ENCODE measurements at places on chromosomes 3 and 15.

- DNase-seq = no peak
Observed at GRCh38 chr3:129046732-129047552, 13.6 kb upstream of the GP9 start.

DNA sequence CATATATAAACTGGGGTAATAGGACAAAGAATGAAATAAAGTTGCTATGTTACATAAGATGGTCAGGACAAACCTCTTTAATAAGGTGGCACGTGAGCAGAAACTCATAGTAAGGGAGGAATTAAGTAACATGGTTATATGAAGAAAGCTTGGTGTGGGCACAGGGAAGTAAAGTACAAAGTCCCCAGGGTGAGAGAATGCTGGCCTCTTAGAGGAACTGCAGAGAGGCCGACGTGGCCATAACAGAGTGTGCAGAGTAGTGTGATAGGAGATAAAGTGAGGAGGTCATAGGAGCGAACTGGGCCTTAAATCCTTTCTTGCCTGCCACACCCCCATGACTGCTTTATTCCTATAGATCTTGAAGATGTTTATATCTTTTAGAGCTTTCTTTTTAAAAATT is 17.4 kb upstream of the RBMS3 start:
- no peak for DNase-seq

- no peak for DNase-seq
Observed at GRCh38 chr3:46643701-46644100, 31.4 kb downstream of the FAM240A start.

GRCh38 chr15:62059108-62059815 is 985 bp downstream of the VPS13C start:
- DNase-seq = no peak

- no peak for DNase-seq
Observed at GRCh38 chr3:67940210-67940952, 286.0 kb upstream of the SUCLG2 start.

DNA sequence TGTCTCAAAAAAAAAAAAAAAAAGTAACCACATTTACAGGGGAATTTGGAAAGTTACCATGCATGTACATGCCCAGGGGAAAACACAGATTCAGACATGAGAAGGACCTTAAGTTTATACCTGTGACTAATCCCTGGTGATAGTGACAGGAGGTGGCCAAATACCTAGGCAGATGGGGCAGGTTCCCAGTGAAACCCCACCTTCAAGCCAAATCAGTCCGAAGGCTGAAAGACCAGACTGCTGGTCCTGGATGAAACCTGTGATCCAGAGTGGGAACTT is 15.8 kb downstream of the SPCS1 start:
- no peak for DNase-seq

DNA sequence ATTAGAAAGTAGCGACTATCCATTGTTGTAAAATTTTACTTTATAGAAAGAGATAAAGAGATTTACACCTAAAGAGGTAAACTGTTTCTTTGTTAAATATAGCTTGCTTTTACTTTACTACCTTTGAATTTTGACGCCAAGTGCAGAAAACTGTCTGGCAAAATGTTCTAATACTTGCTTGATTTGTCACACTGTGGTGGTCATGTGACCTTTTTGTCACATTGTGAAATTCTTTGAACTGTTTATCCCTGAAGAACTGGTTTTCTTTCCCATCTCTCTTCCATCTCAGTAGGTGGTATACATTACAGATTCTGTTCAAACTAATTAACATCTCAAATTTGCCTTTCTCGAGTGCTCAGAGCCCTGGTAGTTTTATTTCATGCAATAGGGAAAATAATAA is 327.4 kb downstream of the NAALADL2 start:
- peak; percentile 6 for DNase-seq

DNA sequence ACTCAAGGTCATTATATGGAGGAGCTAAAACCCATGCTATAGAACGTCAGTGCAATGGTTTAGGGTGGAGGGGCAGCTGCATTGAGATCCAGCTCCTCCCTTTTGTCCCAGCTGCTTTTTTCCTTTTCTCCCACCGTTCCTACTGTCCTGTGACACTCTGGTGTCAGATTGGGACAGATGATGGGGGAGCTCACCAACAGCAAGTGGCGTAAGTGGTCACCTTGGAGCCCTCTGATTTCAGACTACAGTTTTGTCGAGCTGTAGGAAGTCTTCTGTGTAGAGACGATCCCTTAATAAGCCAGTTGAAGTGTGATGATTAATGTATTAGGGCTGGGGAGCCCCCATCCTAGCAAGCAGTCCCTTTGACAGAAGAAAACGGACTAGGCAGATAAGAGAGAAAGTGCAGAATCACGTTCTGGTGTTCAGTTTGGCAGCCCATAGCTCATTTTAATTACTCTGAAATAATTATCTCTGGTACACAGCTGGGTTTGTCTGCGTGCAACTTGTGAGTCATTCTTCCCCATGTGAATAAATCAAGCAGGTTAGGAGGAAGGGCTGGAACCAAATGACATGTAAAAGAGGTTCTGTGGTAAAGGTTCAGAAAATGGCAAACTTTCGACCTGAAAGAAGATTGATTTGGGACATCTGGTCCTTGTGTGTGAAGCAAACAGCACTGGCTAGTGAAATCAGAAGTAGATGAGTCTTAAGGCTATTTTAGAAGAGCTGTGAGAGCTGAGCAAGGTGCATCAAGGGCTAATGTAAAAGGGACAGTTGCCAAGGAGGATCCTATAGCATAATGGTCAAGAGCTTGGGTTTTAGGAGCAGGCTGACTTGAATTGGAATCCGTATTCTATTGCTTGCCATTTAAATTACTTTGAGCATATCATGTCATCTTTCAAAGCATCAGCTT is 241.4 kb downstream of the EDEM1 start:
- DNase-seq = no peak

DNA sequence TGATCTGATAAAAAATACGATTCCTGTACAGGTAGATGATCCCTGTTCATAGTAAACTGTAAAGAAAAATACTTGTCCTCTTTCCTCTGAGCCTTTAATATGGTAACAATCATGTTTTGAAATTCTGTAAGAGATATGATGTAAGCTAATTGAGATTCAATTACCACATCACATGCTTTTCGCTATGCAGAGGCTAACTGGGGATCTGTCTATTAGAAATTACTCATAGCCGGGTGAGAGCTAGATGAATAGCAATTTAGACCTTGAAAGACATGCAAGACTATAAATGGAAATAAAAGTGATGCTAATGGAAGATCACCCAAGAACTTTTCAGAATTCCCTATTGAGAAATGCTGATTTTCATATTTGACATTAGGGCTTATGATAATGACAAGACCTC is 579.9 kb upstream of the ZNF717 start:
- DNase-seq = no peak

DNA sequence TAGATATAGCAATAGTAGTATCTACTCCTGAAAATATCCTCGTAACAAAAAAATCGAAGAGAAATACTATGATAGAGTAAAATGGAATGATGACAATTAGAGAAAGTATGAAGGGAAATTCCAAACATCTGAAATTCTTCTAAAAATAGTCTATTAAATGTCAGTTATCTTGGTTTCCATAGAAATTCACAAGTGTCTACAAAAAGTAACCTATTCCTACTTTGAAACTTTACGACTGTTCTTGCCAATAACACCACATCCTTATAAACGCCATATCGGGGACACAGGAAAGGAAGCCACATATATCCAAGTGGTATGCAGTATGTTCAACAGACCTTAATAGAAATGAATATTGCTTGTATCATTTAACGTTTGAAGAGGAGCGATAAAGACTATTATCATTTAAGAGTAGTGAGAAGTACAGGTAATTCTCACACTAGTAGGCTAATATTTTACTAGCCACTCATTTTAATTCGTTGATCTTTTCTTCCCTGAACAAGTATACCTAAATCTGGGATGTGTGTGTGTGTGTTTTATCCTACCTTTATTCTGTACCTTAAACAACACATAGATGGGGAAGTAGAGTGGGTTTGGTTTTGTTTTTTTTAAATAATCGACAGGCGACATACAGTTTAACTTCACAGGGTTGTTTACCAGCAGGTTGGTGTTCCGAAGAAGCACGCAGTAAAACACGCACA is 1.2 kb downstream of the GPR176 start:
- no peak for DNase-seq

GRCh38 chr3:51836606-51837005 is 24.8 kb upstream of the IQCF2 start:
- no peak for DNase-seq

DNA sequence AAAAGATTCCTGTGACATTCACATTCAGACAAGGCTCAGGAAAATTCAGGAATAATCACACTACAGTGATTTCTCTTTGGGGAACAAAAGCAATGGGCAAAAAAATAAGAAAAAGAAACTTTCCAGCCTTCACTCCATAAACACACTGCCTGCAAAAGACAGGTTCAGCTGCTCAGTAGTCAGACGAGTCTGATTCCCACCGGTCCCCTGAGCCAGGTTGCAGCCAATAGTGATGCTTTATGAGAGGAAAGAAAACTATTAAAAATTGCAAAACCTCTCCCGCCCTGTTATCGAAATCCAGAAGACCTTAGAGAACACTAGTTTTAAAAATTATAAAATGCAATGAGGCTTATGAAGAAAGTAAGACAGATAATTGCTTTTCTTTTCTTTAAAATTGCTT is 8.5 kb downstream of the PLCH1 start:
- DNase-seq = no peak

GRCh38 chr15:41661078-41661517 is 893 bp downstream of the MGA start:
- peak; percentile 37 for DNase-seq

- no peak for DNase-seq
Observed at GRCh38 chr15:57321485-57321884, 54.8 kb upstream of the CGNL1 start.
